ENCODE measurements at places on chromosomes 3 and 15.

- peak; percentile 3 for DNase-seq
Measured at GRCh38 chr3:107543666-107544065, 20.9 kb downstream of the BBX start.

DNA sequence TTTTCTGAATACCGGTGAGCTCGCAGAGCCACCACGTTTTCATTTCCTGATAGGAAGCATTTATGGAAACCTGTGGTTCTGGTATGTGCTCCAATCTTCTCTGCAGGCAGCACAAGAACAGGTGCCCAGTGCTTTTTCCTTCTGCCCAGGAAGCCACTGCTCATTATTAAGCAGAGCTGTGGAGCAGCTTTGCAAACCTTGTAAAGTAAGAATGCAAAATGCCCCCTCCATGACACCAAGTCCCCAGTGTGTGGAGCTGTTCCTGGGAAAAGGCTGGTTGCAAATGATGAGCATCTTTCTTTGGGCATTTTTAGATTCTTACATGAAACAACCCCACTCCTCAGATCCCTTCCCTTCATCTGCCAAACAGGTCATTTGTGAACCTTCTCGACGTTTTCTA is 65.7 kb upstream of the MRPL3 start:
- no peak for DNase-seq

GRCh38 chr3:69938061-69938460 is 61.5 kb upstream of the SAMMSON start:
- DNase-seq, result no peak

GRCh38 chr3:132573797-132574211 is 23.3 kb upstream of the ACKR4 start:
- DNase-seq, result no peak

GRCh38 chr3:127212231-127212630 is 19.3 kb downstream of the PRR23E start:
- DNase-seq, result no peak

DNA sequence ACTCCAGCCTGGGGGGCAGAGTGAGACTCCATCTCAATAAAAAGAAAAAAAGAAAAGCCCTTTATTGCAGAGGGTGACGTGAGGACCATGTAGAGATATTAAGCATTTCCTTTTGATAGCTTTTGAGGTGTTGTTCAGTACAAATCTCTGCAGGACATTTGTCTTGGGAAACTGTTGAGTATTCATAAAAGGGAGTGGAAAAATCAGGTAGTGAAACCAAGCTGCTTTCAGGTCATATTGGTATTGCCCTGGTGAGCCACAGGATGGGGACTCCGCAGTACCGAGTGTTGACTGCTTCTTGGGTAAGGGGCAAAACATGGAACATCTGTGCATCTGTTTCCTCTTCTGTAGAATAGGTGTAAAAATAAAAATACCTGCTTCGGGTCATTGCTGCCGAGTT is 9.9 kb downstream of the ITPR1 start:
- DNase-seq, result no peak
